ENCODE measurements at places on chromosomes 5 and 9. TPM values are rescaled to one million over a fixed set of nuclear protein-coding genes. Genes with fewer than 3 reads are reported as not detected.

The FOXD4L4 gene
- 0.13 TPM for polyA plus RNA-seq

The PTGR1 gene
- 38.4 TPM for polyA plus RNA-seq

The FAM221B gene
- polyA plus RNA-seq = not detected

The TAF11L4 gene
- polyA plus RNA-seq = not detected

The ANKRD34B gene
- not detected for polyA plus RNA-seq

The OGN gene
- 0.03 TPM for polyA plus RNA-seq

DNA sequence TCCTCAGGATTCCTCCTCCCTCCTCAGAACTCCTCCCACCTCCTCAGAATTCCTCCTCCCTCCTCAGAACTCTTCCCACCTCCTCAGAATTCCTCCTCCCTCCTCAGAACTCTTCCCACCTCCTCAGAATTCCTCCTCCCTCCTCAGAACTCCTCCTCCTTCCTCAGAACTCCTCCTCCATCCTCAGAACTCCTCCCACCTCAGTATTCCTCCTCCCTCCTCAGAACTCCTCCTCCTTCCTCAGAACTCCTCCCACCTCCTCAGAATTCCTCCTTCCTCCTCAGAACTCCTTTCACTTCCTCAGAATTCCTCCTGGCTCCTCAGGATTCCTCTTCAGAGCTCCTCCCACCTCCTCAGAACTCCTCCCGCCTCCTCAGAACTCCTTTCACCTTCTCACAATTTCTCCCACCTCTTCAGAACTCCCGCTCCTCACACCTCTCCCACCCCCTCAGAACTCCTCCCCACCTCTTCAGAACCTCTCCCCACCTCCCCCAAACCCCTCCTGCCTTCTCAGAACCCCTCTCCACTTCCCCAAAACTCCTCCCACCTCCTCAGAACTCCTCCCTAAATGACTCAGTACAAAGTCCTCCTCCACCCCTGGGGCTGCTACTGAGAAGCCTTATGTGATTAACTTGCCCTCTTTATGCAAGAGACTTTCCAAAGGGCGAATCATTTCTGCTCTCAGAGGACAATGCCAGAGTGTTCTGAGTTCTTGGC is 23.2 kb downstream of the SLC46A2 start:
- peaks cover 6% of the 10 kb centered on the region for H3K36me3 ChIP-seq
- no peak for DNase-seq
- no peaks in the 10 kb centered on the region for H3K27me3 ChIP-seq
- no peak overlapping the region for H3K27ac ChIP-seq
- no peaks in the 10 kb centered on the region for H3K4me1 ChIP-seq

- DNase-seq = peak; percentile 12
- no peak overlapping the region for H3K27ac ChIP-seq
- no peaks in the 10 kb centered on the region for H3K27me3 ChIP-seq
- H3K36me3 ChIP-seq = peaks cover 74% of the 10 kb centered on the region
- no peaks in the 10 kb centered on the region for H3K4me1 ChIP-seq
These were observed 10.5 kb upstream of the MRNIP start for GRCh38 chr5:179869101-179869500.

GRCh38 chr5:139130214-139130613 is 68.0 kb downstream of the SIL1 start:
- DNase-seq = no peak
- no peak overlapping the region for H3K4me3 ChIP-seq
- no peaks in the 10 kb centered on the region for H3K4me1 ChIP-seq
- H3K27me3 ChIP-seq = no peaks in the 10 kb centered on the region
- H3K27ac ChIP-seq = no peak overlapping the region
- H3K36me3 ChIP-seq = no peaks in the 10 kb centered on the region

DNA sequence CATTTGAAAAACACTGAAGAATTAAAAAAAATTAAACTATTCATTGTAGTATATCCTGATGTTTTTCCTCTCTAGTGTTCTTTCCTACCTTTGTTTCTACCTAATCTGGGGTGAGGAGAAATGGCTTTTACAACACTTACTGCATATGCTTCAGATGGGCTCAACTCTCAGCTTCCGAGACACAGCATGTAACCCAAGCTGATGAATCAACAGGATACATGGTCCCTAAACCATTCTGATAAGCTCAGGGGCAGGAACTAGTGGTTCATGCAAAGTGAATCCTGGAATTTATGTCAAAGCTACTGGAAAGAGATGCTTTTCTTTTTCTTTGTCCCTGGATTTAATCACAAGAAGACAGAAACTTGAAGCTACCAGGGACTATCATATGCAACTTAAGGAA is 672.5 kb upstream of the RORB start:
- DNase-seq = no peak
- H3K36me3 ChIP-seq = no peaks in the 10 kb centered on the region
- H3K27me3 ChIP-seq = no peaks in the 10 kb centered on the region
- no peak overlapping the region for H3K27ac ChIP-seq
- no peak overlapping the region for H3K4me3 ChIP-seq
- H3K4me1 ChIP-seq = no peaks in the 10 kb centered on the region

- H3K4me1 ChIP-seq = no peaks in the 10 kb centered on the region
- H3K36me3 ChIP-seq = no peaks in the 10 kb centered on the region
- no peak overlapping the region for H3K27ac ChIP-seq
- H3K4me3 ChIP-seq = no peak overlapping the region
- peak; percentile 39 for DNase-seq
These were observed 113.9 kb downstream of the WNK2 start for GRCh38 chr9:93297659-93298497.

DNA sequence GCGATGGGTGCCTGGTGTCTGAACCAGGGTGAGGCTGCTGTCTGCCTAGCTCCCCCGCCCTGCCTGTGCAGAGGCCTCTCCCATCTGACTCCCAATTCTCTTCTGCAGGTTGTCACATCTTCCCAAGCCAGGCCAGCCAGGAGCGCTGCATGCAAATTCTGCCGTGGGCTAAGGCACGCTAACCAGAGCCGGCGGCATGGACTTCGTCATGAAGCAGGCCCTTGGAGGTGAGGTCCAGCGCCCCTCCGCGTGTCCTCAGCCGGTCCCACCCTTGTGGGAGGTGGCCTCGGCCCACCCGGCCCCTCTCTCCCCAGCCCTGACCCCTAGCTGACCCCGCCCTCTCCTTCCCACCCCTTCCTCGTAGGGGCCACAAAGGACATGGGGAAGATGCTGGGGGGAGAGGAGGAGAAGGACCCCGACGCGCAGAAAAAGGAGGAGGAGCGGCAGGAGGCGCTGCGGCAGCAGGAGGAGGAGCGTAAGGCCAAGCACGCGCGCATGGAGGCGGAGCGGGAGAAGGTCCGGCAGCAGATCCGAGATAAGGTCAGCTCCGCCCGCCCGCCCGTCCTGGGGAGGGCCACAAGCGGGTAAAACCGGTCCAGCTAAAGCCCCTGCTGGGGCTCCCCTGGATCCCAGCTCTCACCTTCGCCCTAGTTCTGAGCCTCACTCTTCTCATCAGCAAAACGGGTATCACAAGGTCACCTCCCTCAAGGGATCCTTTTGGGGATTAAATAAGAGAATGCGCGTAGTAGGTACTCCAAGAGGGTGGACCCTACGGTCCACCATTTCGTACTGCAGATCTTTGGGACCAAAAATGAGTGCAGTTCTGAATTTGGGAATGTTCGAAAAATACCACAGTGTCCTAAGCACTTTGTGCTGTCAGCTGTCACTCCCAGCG is 7.4 kb downstream of the CPLX2 start:
- no peak for DNase-seq
- H3K27ac ChIP-seq = no peak overlapping the region
- H3K36me3 ChIP-seq = no peaks in the 10 kb centered on the region
- no peaks in the 10 kb centered on the region for H3K4me1 ChIP-seq
- H3K4me3 ChIP-seq = no peak overlapping the region

DNA sequence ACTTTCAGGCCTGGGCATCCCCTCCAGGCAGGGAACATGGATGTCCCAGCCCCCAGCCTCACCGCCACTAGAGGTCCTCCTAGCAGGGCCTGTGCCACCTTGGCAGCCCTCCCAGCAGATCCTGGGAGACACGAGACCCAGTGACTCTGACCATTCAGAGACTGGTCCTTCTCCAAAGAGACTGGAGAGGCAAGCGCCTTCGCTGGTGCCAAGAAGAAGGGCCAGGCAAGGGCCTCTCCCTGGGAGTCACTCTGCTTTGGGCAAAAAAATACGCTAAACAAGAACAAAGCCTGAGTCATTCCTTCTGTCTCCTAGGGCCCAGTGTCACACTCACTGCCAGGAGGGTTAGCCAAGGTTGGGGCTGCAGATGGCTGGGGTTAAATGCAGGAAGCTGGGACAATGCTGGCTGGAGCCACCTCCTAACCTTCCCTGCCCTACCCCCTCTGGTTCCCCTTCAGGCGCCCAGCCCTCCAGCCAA is 35.3 kb upstream of the SMIM23 start:
- H3K4me3 ChIP-seq = no peak overlapping the region
- H3K27ac ChIP-seq = no peak overlapping the region
- no peaks in the 10 kb centered on the region for H3K4me1 ChIP-seq
- no peaks in the 10 kb centered on the region for H3K27me3 ChIP-seq
- DNase-seq = peak; percentile 26
- no peaks in the 10 kb centered on the region for H3K36me3 ChIP-seq

DNA sequence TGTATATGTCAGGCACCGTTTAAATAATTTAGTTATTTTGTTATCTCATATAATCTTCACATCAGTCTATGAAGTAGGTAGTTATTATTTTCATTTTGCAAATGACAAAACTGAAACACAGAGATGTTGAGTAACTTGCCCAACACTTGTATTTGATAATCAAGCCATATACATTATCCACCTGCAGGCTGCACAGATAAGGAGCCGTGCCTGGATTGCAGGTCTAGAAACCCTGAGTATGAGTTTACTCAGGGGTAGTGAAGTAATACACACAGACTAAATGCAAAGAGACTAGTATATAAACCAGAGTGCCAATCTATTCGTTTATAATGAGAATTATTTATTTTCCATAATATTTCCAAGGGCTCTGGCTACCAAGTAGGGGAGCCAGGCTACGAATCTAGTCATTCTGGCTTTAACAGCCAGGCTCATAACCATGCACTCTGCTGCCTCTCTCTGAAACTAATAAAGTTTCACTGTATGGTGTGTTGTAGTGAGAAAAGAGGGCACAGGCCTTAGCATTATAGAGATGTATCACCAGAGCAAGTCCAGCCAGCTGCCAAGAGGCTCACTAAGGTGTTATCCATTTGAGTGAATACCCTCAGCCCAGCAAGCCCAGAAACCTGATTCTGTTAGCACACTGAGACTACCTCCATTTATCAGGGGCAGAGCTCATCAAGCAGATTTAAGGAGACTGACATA is 4.5 kb downstream of the HEMGN start:
- H3K36me3 ChIP-seq = no peaks in the 10 kb centered on the region
- no peak overlapping the region for H3K4me3 ChIP-seq
- peaks cover 33% of the 10 kb centered on the region for H3K27me3 ChIP-seq
- DNase-seq = no peak

DNA sequence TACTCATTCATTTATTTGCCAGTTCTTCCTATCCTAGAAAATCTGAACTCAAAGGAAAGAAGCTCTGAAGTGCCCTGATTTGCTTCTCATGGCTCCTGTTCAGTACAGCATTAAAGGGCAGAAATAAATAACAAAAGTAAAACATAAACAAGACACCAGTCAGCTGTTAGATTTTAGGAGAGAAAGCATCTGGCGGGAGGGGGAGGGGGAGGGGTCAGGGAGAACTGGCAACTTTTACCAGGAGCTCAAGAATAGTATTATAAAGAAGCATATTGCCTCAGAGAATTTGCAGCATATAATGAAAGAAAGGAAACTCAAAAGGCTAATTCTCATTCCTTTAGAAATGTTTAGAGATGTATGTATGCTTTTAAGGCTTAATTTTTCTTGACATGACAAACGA is 68.1 kb downstream of the SEMA6A start:
- H3K4me1 ChIP-seq = no peaks in the 10 kb centered on the region
- H3K36me3 ChIP-seq = no peaks in the 10 kb centered on the region
- no peak overlapping the region for H3K27ac ChIP-seq
- no peak overlapping the region for H3K4me3 ChIP-seq
- DNase-seq = no peak

DNA sequence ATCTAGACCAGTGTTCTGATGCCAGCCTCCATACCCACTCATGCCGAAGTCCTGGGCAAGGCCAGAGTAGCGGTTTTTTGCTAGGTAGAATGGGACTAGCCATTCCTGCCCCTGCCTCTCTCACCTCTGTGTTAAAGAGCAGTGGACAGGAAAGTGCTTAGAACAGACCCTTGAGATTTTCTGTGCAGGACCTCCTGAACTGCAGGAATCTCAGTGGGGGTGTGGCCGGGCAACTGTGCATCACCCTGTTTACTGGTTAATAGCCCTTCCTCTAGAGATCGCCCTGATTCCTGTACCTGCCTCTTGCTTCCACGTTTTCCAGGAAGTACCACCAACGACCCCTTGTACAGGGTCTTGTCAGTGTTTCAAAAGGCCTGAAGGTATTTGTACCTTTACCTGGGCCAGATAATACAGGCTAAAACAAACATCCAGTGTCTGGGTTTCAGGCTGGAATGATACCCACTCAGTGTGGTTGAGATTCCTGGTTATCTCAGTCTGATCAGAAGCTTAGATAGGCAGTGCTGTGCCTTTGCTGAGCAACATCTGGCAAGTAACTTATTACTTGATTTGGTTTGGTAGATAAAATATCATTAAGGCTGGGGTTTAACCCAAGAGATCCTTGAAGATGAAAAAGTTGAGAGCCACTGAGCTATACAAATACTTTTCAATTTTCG is 65.9 kb downstream of the RGS3 start:
- H3K27ac ChIP-seq = no peak overlapping the region
- DNase-seq = no peak
